Activated naive CD4-positive, alpha-beta T cell treated with anti-CD3 and anti-CD28 coated beads, Interleukin-2, amount 10 ng/mL, durations not matched to agents 7 days and 5 days (primary cell): ENCODE measurements at places on chromosomes 2 and 18.

DNA sequence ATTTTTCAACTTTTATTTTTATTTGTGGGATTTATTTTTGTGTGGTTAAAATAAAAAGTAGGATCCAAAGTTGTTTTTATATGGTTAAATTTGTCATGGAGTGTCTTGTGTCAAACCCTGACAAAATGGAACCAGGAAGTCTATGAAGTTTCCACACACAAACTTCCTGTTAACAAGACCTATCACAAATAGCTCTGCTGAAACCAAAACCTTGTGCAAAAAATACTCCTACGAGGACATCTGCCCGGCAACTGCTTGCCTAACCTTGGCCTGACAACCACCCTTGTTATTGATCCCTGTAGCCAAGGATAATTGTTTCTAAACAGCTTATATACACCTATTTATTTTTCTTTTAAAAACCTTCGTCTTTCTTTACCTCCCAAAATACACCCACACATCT is 389.6 kb downstream of the TRIB2 start:
- no peak for DNase-seq

DNA sequence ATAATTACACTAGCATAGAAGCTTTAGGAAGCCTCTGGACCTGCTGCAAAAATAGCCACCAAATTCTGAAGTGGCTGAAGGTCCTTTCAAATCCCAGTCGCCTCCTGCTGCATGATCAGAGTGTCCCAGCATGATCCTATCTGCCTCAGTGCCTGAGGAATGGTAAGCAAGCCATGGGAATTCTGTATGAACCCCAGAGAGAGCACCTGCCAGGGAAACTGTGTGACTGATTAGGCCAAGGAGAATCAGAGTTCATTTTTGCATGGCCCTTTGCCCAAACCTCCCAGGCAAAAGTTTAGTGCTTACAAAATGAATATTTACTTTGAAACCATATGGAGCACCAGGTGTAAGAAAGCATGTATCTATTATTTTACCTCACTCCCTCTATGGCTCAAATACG is 221.4 kb downstream of the ARL4C start:
- no peak for DNase-seq

DNA sequence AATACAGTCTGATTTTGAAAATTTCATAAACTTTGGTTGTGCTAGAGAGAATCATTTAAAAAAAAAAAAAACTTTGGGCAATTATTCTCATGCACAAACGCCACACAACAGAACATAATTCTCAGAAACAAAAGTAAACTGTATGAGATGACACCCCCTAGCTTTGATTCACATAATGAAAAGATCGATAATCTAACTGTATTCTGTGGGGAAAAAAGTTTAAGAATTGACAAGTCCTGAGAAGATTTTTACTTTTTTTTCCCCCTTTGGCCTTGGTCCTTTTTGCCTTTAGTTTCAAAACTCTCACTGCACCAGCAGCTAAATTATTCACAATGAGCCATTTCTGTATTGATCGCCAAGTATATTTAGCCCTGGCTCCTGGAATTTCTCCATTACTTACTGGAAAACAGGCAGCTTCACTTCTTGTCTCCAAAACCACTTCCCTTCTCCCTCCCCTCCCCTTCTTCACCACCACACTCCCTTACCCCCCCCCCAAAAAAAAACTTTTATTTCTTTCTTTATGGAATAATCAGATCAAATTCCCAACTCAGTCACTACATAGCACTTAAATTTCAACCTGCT is 2.0 kb downstream of the IKZF2 start:
- DNase-seq, result no peak

- no peak for DNase-seq
These were observed 69.6 kb upstream of the RTN4 start for GRCh38 chr2:55119711-55120487.

DNA sequence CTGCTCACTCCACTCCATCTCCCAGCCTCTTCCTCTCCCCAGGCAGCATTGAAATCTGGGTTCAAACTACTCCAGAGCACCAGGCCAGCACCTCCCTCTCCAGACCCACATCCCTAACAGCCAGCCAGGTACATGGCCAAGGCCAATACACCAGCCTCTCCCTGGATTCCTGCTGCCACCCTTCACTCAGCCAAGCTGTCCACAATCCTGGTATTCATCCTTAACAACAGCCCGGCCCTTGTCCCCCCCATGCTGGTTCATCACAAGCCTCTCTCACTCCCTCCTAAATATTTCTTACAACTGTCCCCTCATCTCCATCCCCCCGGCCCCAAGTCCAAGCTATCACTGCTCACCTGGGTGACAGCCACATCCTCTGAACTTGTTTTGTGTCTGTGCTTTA is 129.9 kb upstream of the HAAO start:
- DNase-seq, result no peak
